ENCODE measurements at places on chromosomes 11 and 22.

- no peak for DNase-seq
These were observed 6.1 kb upstream of the B3GAT1 start for GRCh38 chr11:134417871-134418840.

- no peak for DNase-seq
These were observed 113.6 kb upstream of the MTMR2 start for GRCh38 chr11:96037405-96037949.

DNA sequence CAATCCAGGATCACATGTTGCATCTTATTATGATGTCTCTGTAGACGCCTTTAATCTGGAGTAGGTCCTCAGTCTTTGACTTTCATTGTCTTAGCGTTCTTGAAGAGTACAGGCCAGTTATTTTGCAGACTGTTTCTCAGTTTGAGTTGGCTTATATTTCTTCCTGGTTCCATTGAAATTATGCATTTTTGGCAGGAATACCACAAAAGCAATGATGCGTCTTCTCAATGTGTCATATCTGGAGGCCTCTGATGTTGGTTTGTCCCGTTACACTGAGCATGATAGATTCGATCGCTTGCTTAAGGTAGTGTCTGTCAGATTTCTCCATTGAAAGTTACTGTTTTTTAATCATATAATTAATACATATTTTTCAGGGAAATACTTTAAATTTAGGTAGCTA, 30.6 kb downstream of the TECTA start:
- no peak for DNase-seq

- no peak for DNase-seq
These were observed 27.2 kb downstream of the PARVG start for GRCh38 chr22:44207981-44208317.

- DNase-seq, result no peak
These were observed 113.2 kb downstream of the STK33 start for GRCh38 chr11:8480858-8481257.
